ENCODE measurements at places on chromosomes 12 and 14.

- peak; percentile 67 for DNase-seq
Observed at GRCh38 chr12:12449533-12450025, 92.7 kb downstream of the BORCS5 start.

DNA sequence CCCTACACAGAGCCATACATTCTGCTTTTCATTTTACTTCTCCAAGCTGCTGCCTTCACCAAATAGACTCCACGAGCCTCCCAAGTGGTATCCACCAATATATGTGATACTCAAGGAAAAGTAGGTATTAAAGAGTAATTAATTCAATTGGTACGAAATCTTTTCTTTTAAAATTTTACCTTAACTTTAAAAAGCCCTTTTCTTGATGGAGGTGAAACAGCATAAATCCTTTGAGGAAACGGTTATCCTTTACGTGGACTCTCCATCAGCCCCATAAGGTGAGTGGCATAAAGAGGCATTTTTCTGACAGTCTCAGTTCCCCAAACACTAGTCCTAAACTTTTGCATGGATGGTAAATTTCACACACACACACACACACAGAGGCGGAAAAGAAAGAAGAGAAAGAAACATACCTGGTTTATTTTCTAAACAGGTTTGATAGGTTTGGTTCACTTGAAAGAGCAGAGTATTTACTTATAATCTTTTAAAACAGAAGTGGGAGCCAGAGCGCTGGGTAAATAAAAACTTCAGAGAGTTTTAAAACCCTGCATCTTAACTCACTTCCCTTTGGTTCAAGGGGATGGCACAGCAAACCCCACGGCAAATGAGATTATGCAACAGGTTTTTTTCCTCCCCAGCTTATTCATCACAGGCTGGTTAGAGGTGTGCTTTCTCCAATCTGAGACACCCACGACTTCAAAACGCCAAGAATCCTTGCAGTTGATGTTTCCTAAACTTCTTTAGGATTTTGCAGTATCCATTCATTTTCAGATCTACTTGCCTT is 1.9 kb downstream of the DUSP16 start:
- DNase-seq = peak; percentile 91

DNA sequence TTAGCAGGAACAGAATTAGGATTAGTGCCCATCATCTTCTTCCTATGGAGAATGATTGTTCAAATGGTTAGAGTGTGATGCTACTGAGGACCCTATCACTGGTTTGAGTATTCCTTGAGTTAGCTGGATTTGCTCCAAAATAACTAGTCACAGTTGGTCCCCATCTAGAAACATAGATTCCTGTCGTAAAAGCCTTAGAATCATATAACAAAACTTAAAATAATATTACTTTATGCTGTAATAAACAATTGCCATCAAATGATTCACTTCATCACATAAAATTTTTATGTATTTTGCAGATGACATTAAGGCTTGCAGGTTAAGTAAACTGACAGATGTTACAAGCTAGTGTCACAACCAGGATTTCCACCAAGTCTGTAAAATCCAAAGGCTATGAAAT is 209.8 kb downstream of the CCER1 start:
- DNase-seq = no peak

DNA sequence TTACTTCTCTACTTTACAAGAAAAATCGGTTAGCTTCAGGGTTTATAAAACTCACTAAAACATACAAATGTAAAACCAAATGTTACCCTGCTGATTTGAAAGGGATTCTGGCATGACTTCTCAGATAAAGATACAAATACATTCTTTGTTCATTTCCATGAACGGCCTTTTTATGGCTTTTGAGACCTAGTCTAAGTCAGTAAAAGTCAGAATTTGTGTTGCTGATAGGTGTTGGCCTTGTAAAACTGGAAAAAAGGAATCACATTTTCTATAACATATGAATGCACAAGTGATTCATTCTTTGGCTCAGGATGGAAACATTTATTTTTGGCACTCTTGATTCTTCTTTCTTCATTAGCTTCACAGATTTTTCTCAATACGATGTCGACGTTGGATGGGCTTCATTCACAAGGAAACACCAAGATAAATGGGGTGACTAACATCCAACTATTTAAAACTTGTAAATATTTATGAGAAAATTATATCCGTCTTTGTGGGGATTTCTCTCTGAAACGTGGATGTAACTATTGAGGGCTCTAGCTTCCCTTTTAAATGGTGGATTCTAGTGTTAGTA is 27.0 kb upstream of the CPM start:
- peak; percentile 53 for DNase-seq

GRCh38 chr12:118023301-118023860 is 6.9 kb downstream of the RFC5 start:
- no peak for DNase-seq

GRCh38 chr12:4975574-4975973 is 65.9 kb downstream of the KCNA1 start:
- no peak for DNase-seq

- no peak for DNase-seq
Observed at GRCh38 chr12:128796439-128797118, 27.2 kb downstream of the SLC15A4 start.

DNA sequence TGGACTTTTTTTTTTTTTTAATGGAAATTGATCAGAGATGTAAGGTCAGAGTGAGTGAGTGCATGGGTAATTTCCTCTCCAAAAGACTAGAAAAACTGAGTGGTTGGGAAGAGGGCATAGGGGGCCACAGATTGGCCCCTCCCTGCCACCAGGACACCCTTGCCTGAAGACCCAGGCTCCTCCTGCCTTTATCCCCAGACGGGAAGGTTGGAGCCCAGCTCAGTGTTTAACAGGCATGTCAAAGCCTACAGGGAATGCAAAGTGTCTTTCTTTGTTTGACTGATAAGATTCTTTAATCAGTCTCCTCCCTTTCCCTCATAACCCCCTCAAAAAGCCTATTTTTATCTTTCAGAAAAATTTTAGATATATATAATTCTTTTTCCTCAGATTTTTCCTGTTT is 50.3 kb downstream of the IRAK3 start:
- DNase-seq = no peak

- no peak for DNase-seq
Observed at GRCh38 chr12:123491481-123491880, 33.5 kb downstream of the SNRNP35 start.

Measured in lung (tissue), 17 donors.